ENCODE measurements at places on chromosomes 7 and 10.

DNA sequence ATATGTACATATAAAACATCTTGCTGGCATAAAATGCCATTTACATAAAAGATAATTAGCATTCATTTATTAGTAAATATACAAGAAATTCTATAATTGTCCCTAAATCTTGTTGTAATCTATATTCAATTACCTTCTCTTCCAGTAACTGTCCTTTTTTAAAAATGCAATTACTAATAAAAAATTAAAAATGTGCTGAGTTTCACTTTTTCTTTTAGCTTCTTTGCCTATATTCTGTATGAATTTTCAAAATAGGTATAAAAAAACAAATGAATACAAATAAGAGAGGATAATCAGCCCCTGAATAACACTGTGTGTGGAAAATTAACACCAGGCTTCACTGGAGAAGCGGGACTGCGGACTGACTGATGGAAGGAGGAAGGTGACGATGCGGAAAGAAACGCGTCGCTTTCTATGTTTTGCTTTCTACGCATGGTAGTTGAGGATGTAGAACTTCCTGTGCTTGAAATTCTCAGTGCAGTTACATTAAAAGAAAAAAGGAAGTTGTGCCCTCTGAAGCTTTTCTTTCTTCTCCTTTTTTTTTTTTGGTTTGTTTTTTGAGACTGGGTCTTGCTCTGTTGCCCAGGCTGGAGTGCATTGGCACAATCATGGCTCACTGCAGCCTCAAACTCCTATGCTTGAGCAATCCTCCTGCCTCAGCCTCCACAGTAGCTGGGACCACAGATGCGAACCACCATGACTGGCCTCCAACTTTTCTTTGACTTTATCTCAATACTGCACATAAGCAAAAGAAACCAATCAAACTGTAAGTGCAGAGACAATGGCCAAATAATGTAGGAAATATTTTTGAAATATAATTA is 7.4 kb upstream of the ZMYND11 start:
- DNase-seq: peak; percentile 58

- no peak for DNase-seq
Observed at GRCh38 chr7:68438016-68438415, 1160.3 kb upstream of the AUTS2 start.

DNA sequence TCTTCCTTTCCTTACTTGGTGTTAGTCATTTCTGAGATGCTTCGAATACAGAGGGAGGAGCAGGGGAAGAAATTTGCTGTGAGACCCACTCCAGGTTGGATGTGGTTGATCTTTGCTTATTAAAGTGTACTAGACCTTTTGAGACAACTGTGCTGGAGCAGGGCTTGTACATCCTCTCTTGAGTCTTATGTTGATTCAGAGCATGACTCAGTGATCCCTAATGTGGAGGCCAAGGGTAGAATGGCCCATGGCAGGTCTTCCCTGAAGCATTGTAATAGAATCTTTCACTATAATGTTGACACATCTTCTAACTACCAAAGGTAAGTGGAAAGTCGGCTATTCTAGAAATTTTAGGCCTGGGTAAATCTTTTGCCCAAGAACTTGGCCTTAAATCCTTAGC is 17.0 kb upstream of the SFR1 start:
- DNase-seq: no peak

- no peak for DNase-seq
Observed at GRCh38 chr10:11328264-11329061, 283.0 kb downstream of the USP6NL start.

GRCh38 chr10:88404133-88404532 is 179.0 kb downstream of the RNLS start:
- no peak for DNase-seq

- DNase-seq: no peak
Observed at GRCh38 chr10:132366499-132366898, 30.5 kb upstream of the PWWP2B start.

DNA sequence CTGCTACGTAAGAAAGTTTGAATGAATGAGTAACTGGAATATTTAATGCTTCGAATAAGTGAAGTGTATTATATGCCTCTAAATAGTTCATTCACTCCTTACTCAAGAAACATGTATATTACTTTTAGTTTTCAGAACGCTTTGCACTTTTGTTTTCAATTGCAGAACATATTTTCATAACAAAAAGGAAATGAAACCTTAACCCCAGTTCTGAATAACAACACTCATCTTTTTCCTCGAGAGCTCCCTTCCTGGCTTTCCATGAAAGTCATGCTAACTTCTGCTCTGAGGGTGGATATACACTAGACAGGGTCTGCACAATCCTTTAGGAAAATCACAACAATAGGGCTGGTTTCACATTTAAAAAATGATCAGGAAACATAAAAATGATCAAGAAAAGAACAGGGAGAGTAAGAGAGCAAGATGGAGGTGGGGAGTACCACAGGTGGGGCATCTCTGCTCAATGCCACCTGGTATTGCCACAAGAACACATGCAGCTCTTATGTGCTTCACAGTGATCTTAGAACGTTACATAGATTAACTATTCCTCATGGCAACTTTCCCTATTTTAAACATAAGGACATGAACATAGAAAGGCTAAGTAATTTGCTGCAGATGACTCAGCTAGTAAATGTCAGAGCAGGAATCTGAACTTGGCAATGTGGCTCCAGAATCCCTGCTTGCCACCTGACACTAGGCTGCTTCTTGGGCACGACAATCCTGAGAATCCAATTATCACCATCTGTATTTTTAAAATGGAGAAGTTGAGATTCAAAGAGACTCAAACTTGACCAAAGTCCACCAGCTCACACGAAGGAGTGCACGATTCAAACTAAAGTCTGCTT is 219.5 kb upstream of the AOAH start:
- no peak for DNase-seq

GRCh38 chr10:54800741-54801421 is at the start of gene PCDH15:
Gene PCDH15, minus strand, starts transcription at chr10:54801231. Its CDS starts 136,969 bp downstream, at chr10:54664262.
- DNase-seq: peak; percentile 66

- DNase-seq: no peak
Observed at GRCh38 chr7:824081-824480, 8.2 kb upstream of the SUN1 start.

DNA sequence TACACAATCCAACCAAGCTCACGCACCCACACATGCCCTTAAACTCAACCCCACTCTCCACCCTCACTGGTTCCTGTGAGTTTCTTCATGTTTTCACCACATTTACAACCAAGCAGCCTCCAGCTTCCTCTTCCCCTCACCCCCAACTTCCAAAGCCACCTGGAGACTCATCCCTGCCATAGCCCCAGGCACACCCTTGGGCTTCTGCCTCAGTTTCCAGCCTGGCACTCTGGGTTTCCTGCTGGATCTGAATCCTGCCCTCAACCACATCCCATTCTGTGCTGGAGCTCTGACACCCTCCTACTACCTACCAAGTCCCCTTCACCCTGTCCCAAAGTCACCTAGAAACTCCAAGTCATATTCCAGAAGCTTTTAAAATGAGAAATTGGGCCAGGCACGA is 29.4 kb downstream of the CCDC3 start:
- no peak for DNase-seq

GRCh38 chr10:122296363-122297120 is 25.4 kb downstream of the BTBD16 start:
- no peak for DNase-seq

GRCh38 chr10:80702143-80702542 is 164.4 kb downstream of the SH2D4B start:
- no peak for DNase-seq

DNA sequence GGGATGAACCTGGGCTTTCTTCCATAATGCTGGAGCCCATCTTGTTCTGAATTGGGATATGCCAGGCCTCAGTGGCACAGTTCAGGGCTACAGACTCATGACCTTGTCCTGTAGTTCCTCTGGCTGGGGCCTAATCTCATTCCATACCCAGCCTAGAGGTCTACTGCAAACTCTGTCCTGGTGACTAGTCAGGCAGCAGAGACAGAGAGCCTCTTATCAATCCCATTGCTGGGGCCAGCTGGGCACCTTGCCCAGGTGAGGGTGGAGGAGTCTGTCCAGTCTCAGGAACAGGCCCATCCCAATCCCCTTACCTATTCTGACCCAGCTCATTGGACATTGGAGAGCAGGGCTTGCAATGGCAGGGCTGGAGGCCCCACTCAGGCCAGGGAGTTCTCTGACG is 28.0 kb upstream of the COMTD1 start:
- DNase-seq: no peak

- DNase-seq: no peak
Observed at GRCh38 chr10:130043491-130043890, 67.1 kb downstream of the C10orf143 start.
